ENCODE measurements at places on chromosomes 1 and 21.

DNA sequence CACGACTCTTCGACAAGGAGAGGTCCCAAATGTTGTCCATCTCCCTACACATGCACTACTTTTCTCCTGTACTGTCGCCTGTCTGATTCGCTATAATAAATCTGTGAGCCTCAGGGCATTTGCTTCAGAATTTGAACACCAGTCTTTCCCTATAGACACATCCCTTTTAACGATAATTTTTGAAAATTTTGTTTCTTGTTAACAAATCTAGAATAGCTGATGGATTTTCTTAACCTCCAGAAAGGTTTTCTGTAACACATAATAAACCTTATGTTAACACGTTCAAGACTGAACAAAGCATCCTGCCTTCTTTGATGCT is 704 bp downstream of the CAPZA1 start:
- DNase-seq = no peak

DNA sequence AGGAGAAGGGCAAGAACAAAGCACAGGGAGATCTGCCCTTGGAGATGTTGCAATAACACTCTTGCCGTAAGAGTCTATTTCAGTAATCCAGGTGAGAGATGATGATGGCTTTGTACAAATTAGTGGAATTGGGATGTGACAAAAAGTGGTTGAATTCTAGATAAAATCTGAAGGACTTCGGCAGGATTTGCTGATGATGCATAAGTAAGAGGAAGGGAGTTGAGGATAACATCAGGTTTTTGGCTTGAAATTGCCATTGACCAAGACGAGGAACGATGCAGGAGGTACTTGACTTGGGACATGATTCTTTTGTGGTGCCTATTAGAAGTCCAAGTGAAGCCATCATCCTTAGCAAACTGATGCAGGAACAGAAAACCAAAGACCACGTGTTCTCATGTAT is 238.1 kb downstream of the GRIK1 start:
- DNase-seq = no peak

GRCh38 chr1:12124693-12125421 is 41.9 kb upstream of the TNFRSF1B start:
- no peak for DNase-seq

DNA sequence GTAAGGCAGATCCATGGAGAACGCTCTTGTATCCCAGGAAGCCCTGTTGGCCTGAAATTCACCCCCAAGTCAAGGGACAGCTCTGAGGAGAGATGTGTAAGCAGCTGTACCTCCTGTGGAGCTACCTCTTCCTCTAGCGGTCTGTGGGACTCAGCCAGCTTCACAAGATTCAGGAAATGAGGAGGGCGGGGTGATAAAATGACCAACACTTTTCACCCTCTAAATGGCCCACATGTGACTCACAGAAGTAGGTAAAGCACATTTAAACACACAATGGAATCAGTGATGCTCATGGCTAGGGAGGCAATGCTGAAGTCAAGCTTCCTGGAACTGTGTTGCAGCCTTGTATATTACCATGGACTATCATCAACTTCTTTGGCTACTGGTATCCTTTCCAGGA is at the start of gene SH2D1B:
TSS of gene SH2D1B (minus strand) at position 135 of the 400 bp plus-strand sequence. CDS start at position 15, 120 bp downstream.
- no peak for DNase-seq

- DNase-seq = no peak
Observed at GRCh38 chr1:227411066-227411465, 92.8 kb upstream of the CDC42BPA start.

- no peak for DNase-seq
Observed at GRCh38 chr1:36464605-36465393, 615 bp upstream of the MRPS15 start.
